ENCODE measurements at places on chromosomes 3 and 15. TPM values are rescaled to one million over a fixed set of nuclear protein-coding genes. Genes with fewer than 3 reads are reported as not detected.

GRCh38 chr3:153547970-153548369, 385.9 kb downstream of the RAP2B start:
- DNase-seq = no peak

Gene SPATA12
- 0.03 TPM for total RNA-seq

DNA sequence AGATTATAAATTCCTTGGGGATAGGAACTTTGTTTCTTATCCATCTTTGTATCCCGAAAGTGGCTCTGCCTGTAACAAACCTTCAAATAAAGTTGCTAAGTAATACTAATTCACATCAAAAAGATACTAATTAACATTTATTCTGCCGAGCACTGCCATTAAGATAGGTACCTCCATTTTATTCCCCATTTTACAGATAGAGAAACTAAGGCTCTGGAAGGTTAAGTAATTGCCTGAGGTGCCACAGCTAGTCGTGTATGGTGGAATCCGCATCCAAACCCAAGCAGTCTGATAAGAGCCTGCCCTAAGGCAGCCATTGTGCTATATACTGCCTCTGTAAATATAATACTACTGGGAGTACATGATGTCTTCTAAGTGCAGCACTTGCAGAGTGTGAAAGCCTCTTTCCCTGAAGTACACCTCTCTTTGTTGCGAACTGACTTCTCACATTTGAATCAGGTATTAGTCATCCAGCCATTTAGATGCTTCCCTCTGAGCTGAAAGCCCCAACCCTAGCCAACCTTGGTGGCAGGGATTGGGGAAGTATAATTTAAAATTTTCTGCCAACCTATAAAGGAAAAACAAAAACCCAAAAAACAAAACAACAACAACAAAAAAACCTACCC, 78.5 kb upstream of the CHD2 start:
- peak; percentile 79 for DNase-seq

- peak; percentile 28 for DNase-seq
Measured at GRCh38 chr3:3665961-3666640, 133.1 kb upstream of the LRRN1 start.

Gene CHD2
- 57.5 TPM for total RNA-seq

DNA sequence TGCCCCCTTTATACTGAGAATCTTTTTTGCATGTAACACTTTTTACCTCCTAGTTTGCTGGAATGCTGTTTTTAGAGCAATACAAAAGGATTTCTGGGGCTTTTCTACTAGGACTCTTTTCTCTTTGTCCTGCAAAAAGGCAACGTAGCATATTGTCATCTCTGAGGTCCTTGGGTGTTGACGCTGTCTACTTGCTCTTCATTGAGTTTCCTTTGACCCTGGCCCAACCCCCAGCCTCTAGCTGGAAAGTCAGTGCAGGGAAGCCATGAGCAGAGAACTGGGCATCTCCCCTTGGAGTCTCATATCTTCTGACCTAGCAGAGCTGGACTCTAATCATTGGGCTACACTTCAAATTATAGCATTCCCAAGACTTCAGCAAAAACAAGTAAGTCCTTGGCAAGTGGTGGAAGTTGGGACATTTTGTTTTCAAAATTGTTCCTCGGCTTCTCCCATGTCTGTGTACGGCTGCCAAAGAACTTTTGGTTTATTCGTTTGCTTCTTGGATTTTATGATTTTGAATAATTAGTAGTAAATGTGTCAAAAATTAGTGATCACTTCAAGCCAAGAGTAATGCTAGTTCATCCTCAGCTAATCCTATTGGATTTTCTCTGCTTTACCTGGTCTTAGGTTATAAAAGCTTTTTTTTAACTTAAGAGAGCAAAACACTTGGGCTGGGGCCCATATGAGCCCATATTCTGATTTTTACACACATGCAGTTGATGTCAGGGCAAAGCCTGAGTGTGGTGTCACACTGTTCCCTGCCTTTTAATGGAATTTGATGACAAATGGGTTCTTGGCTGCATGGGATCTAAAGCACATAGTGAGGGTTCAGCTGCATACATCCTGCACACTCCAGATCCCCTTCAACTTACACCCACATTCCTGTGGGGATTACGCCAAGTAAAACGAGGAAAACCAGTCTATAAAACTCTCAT, 419.5 kb upstream of the C2CD4B start:
- DNase-seq = no peak

- DNase-seq = peak; percentile 86
Measured at GRCh38 chr3:174776123-174776522, 83.0 kb upstream of the NAALADL2 start.

GRCh38 chr3:62332835-62333244, 40.5 kb downstream of the FEZF2 start:
- DNase-seq = no peak

DNA sequence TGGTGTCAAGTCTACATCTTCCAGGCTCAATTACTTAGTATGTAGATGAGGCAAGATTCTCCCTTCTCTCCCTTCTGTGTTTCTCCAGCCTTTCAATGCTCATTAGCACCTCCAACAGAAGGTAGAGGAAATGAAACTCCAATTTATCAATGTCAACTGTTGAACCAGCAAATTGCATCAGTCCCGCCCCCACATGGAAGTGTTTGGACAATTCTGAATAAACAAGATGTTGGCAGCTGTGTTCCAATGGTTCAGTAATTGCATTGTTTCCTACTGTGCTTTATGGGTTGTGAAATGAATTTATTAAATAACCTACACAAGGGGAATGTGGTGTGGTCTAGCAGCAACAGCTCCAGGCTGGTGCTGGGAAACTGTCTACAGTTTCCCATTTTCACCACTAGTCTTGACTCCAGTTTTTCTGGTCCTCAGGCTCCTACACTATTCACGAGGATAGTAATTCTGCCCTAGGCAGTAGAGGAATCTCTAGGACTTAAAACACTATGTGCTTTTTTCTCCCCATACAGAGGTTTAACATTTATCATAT, 91.9 kb downstream of the MB21D2 start:
- no peak for DNase-seq

Gene ANKUB1
- 0.82 TPM for total RNA-seq

DNA sequence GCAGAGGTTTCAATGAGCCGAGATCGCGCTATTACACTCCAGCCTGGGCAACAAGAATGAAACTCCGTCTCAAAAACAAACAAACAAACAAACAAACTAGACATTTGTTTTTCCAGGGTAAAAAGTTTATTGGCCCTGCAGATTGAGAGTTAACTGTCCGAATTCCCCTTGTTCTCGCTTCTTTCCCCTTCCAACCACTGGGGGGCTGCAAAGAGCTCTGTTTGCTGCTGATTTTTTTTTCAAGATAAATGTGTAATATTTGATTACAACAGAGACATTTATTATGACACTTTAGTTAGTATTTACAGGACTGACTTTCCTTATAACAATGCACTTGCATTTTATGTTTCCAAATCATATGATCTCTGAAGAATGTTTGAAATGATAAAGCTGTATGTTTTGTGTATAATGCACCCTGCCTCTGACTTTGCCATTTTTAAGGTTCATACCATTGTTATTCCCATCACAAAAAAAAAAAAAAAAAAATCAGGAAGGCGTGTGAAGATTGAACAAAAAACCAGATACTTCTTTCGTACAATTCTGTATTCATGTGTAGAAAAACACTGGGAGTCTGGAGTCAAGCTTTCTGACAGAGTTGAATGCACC, 2.8 kb downstream of the CLSTN2 start:
- DNase-seq = no peak

GRCh38 chr3:67361323-67361722, 293.1 kb downstream of the SUCLG2 start:
- no peak for DNase-seq

All from foreskin keratinocyte (primary cell).